ENCODE measurements at places on chromosomes 3 and 15. TPM values are rescaled to one million over a fixed set of nuclear protein-coding genes. Genes with fewer than 3 reads are reported as not detected.

DNA sequence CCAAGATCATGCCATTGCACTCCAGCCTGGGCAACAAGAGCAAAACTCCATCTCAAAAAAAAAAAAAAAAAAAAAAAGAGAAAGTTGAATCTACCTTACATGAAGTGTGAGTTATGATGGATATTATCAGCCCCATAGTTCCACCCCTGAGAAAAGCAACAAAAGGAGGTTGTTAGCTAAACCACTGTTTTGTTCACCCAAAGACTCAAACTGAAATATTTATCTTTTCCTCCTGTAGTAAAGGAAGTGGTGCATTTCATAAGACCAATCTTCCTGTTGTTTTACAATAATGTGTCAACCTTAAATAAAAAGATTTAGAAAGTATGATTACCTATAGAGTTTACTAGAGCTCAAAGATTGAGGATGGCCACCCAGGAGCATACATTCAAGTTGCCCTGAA lies 18.7 kb upstream of the TRMT10C start:
- no peak for DNase-seq

GRCh38 chr3:134325061-134325705 lies 49.1 kb downstream of the AMOTL2 start:
- DNase-seq: no peak

DNA sequence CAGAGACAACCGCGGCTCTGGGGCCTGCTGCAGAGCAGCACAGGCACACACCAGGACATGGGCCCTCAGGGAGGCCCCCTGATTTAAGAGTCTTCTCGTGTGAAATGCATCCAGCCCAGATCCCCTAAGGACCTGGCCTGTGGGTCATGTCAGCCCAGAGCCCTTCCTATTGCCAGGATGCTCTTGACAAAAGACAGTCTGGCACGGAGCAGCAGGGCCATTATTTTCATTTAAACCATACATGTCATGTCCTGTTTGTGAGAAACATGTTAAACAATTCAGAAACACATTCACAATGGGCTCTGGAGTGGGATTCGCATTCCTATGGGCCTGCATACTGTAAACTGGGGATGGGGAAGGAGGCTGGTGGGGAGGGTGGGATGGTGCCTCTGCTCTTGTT lies 367.4 kb upstream of the WNT5A start:
- no peak for DNase-seq

- DNase-seq: no peak
Measured at GRCh38 chr3:24006-24405, 172.6 kb upstream of the CHL1 start.

SLC7A14 gene
- not detected for total RNA-seq

- DNase-seq: no peak
Measured at GRCh38 chr3:12024959-12025570, 20.9 kb downstream of the SYN2 start.

C15orf62 gene
- 1.3 TPM for total RNA-seq

GRCh38 chr3:66854601-66855151 lies 143.4 kb upstream of the KBTBD8 start:
- DNase-seq: no peak

DNA sequence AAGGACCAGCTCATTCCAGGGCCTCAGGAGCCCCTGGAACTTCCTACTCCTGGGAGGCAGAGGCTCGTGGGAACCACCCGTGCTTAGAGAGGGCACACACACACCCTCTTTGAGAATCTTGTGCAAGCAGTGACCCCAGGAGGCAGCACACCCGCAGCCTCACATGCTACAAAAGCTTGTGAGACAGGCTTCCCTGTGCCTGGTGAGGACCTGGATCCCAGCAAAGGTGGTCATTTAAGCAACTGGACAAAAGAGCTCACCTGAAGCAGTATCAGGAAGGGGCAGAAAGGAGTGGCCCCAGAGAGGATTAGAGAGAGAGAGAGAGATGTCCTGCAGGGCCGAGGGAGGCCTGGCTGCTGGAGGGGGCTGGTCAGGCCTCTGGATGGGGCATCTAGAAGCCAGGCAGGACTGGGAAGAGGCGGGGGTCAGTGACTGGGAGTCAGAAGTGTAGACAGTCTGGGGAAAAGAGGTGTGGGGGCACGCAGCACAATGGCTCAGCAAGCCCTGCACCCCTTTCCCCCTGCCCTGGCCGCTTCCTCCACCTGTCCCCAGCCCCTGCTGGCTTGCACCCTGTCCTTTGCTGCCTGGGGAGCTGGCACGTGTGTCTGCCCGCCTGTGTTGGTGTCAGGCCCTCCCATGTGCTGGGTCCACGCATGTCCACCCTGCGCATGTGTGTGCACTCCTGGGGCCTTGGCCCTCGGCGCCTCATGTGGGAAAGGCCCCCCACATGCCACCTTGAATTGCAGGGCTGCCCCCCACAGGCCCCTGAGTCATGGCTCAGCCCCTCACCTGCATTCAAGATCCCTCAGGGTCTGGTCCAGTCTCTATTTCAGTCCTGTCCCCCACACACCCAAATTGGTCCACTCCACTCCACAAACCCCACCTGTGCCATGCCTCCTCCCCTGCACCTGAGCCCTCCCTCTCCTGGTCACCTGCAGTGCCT lies 36.9 kb downstream of the TSPAN3 start:
- no peak for DNase-seq

EPM2AIP1 gene
- total RNA-seq: 20.0 TPM

GRCh38 chr3:58353722-58354553 lies 21.2 kb downstream of the PXK start:
- peak; percentile 64 for DNase-seq

AMOTL2 gene
- total RNA-seq: not detected

GRCh38 chr3:65004306-65004705 lies 316.5 kb upstream of the ADAMTS9 start:
- DNase-seq: no peak

XIRP1 gene
- not detected for total RNA-seq

DNA sequence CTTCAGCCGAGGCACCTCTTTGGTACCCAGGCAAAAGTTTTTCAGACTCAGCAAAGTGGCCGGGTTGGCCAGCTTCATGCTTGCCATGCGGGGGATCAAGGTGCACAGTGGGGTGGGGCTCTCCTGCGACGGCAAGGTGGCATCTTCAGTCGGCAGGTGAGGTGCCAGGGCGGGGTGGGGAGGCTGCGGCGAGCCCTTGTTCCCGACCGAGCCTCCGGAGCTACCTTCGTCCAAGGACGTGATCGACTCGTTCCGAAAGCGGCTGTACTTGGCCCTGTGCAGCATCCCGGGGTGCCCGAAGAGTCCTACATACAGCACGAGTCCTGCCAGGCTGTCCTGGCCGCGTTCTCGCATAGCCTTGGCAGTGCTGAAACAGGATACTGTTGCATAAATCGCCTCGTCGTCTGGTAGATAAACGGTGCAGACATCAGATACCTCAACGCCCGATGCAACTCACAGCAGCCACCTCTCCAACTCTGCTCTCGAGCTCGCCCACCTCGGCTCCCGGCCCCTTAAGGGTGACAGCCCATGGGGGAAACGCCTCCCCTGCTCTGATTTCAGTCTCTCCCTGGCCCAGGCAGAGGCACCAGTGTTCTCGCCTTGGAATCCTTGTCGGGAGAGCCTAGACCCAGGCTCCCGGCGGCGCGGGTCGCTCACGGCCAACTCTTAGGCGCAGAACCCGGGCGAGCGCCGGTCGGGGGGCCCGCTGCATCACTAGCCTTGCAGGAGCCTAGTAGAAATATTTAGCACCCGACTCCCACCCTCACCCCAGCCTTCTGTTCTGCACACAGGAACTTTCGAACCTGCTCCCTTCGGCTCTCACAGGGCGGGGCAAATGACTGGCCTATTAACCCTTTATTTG lies 826 bp downstream of the SHC4 start:
- DNase-seq: no peak

DNA sequence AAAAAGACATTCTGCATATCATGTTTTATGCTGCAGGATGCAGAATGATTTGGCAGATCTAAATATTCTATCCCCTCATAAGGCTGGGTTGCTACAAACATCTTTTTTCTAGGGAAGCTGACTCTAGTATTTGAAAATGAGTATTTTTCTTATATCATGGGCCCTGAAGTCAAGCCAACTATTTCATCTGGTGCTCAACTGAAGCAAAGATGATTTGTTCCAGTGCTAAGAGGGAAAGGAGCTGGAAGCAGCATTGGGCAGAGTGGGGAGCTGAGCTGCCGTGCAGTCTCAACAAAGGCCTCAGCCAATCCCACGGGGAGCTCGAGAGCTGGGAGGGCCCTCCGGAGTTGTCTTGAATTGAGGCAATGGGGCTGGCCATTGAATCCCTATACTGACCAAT lies 155.3 kb upstream of the SLCO3A1 start:
- DNase-seq: no peak

DNA sequence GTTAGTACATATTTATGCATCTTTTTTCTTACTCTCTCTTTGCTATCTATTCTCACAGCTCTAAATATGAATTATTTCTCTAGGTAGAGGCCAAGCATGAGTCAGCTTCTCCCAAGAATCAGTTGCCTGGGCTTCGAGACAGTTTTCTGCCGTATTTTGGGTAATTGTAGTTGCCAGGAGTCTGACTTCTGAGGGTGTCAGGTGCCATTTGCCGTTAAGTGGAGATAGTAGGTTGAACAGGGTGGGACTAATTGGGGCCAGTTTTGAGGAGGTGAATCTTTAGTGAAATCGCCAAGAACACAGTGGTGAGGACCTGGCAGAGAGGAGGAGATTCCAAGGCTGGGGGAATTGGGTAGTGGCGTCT lies 7.8 kb upstream of the NRROS start:
- DNase-seq: no peak

GRCh38 chr3:174869448-174869847 lies 10.3 kb downstream of the NAALADL2 start:
- DNase-seq: no peak

DNA sequence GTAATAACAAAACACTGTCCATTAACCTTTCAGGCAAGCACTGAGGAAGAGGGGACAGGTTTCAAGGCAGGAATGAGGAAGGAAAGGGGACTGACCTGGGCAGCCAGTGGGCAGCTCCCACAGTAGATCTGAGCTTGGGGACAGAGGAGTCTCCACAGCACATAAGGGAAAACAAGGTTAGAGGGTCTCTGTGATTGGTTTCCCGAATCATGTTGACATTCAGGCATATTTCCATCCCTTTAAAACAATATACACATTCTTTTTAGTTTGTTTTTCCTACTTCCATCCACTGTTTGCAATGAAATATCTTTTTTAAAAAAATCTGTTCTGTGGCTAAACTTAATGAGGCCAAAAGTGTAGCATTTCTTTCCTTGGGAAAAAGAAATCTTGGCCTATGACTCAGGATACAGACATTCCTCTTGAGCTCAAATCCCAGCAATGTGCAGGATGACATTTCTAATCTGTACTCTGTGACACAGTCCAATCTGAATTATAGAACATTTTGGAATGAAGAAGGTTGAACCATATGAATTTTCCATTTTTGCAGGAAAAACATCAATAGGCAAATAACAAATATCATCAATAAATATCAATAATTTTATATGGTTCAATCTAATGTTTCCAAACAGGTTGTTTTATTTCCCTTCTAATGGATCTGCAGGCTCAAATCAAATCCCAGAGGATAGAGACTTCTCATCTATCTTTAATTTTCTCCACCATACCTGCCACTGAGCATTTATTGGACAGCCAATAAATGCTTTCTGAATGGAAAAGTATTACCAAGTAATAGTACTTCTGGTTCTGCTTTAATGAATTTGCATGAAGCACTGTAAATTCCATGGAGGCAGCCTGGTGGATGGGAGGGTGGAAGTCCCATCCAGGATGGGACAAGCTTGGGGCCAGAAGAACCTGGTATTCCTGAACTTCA lies 54.1 kb downstream of the ITGB5 start:
- DNase-seq: no peak

- no peak for DNase-seq
Measured at GRCh38 chr15:96350934-96351724, 20.6 kb downstream of the NR2F2 start.

DNA sequence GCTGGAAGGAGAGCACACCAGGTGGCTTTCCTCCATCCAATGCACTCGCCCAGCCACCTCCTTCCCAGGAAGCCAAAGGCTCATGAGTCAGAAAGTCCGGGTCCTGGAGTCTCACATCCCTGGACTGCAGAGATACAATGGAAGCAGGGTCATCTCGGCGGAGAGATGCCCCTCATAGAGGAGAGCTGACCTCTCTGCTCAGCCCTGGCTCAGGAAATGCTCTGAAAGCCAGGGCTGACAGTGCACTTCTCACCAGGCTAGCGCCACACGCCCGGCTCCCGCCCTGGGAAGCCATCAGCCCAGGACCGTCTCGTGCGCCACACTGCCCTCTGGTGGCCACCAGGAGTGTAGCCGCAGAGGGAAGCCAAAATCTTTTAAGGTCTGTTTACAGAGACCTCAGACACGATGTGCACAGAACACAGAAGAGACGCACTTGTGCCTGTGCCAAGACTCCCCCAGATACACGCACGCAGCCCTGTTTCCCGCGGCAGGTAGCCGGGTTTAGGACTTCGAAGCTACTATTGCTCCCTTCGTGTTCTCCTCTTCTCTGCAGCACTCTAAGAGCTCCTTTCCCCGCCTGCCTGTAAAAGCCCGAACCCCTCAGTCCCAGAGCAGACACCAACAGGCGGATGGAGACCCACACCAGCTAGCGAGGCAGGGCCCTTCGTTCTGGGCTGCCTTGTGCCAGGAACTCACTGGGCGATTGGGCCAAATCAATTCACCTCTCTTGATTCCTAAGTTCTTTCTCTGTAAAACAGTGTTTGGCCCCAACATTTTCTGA lies 9.7 kb downstream of the NTRK3 start:
- peak; percentile 66 for DNase-seq

FBXO40 gene
- not detected for total RNA-seq

DNA sequence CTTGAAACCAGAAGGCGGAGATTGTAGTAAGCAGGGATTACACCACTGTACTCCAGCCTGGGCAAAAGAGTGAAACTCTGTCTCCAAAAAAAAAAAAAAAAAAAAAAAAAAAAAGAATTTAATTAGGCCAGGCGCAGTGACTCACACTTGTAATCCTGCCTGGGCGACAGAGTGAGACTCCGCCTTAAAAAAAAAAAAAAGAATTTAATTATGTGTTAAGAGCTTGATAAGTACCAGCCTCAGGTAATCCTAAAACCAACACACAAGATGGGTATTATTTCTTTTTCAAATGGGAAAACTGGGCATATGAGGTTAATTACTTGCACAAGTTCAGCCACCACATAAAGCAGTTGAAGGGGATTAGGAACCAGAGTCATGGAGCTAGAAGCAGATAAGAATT lies 49.0 kb downstream of the PBRM1 start:
- DNase-seq: no peak

GRCh38 chr3:193756536-193756935 lies 163.5 kb downstream of the OPA1 start:
- no peak for DNase-seq

DNA sequence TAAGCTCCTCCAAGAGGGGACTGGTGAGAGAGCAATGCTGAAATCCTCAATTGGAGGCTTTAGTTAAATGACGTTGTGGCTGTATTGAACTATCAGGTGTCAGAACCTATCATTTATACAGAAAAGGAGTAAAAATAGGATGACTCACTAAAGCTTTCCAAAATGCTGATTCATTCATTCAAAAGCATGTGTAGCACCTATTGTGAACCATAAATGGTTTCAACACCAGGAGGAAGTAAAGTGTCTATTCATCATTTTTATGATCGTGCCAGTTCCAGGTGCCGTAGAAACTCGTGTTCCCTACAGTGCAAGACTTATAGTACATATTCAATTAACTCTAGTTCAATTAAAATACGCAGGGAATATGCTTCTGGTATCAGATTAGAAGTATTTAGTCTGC lies 66.5 kb upstream of the ARRDC4 start:
- no peak for DNase-seq

Data from activated CD4-positive, alpha-beta T cell treated with anti-CD3 and anti-CD28 coated beads, Interleukin-2, amount 10 ng/mL, durations not matched to agents 7 days and 5 days (primary cell).